ENCODE measurements at places on chromosomes 12 and 14.

DNA sequence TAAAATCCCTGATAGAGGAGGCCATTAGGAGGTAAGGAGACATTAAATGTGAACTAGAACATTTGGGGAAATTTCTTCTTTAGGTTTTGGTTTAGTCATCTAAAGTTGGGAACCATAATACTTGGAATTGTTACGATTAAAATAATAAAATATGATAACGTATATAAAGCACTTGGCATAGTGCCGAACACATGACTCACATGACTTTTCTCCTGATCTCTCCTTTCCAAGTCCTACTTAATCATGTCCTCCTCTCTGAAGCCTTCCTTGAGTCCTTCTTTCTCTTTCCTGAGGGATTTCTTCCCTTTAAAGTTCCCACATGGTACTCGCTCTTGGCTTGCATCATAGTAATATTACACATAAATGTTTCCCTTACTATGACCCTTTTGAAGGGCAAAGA lies 20.0 kb downstream of the BEST3 start:
- no peak for DNase-seq

DNA sequence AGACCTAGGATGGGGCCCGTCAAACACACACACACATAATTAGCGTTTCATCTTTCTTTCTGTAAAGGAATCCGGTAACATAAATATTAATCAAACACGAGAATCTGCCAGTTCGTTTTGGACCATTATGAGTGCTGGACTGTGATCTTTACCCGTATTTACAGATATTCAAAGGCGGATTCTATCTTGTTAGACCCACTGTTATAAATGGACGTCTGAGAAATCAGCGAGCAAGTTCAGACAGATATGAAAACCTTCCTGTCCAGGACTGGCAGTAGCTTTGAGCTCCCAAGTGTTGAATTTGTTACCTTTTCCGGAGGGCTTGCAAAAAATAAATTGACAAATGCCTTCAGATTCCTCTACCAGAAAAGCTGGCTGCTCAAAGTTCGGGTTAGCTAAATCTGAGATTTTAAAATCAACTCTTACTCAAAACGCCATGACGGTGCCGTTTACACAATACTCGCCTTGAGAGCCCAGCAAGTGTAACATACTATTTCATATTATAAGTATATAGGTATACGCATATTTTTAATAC lies 27.6 kb downstream of the BCL11B start:
- DNase-seq: no peak

GRCh38 chr12:97756066-97756666 lies 293.6 kb downstream of the RMST start:
- no peak for DNase-seq

DNA sequence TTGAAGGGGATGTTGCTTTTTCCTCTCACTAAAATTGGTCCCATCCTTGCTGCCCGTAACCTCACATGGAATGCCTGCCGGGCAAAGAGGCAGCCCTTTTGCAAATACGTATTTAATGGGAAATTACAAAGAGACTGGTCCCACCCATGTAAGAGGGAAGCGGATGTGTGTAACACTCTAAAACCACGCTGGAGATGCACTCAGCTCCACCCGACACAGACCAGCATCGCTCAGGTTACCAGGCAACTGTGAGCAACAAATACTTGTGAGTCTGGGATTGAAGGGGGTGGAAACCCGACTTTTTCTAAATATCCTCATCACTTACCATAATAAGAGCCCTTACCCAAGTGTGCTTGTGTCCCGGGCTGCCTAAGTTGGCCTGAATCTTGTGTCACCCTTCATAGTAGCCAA lies 47.7 kb downstream of the ELK3 start:
- peak; percentile 57 for DNase-seq

DNA sequence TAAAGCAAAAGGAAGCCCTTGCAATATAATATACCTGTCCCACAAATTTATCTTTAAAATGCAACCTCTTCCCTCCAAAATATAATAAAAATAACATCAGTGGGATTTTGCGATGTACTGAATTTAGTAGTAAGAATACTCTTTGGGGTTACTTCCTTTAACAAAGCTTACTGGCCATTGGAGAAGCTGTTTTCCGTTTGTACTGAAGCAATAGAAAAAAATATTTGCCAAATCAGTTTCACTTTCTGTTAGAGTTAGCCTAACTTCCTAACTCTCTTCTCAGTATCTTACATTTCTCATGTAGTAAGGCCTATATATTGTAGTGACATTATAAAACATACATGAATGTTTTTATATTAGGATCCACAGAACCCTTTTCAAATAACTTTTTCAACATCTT lies 3.7 kb downstream of the MAX start:
- no peak for DNase-seq

DNA sequence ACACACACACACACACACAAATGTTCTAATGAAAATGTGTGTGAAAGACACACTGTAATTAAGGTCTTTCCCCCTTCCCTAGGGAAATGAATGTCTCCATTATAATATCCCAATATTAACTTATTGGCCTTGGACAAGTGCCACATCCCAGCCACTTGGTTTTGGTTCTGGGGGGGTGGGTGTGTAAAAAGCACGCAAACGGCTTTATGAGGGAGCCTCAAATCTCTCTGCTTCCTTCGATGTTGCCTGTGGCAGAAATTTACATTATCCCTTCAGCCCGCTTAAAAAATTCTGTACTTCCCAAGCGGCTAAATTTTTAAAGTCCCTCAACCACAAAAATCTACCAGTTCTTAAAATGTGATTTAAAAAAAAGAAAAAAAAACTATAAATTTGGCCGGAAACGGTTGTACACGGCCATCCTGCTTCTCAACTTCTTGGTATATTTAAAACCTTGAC lies 432 bp downstream of the C14orf93 start:
- no peak for DNase-seq

DNA sequence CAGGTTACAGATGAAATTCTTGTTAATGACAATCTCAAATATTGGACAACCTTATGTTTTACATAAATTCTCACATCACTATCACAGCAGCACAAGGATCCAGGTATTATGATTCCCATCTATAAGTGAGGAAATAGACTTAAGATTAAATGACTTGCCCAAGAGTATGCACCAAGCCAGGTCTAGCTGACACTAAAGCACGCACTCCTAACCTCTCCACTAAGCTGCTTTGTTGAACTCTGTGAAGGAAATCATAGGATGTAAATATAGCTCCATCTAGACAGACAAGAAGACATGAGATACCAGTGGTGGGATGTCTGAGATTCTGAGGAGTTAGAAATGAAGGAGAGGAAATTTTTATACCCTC lies 87.9 kb downstream of the PHLDA1 start:
- no peak for DNase-seq

DNA sequence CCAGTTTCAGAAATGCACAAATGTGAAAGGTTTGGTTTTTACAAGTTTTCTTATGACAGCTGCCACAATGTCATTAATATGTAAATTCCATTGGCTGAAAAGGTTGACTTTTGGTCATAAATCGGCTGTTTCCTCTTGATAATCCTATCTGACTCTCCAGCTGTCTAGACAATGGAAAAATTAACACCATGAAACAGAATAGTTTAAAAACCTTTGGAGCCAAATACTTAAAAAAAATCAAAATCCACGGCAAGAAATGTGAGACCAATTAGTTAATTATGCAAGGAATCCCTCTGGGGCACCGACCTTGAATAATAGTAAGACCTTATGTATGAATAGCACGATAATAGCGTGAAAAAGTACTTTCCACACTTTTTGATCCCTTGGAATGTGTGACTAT lies 138.0 kb downstream of the ZNF664 start:
- DNase-seq: no peak

DNA sequence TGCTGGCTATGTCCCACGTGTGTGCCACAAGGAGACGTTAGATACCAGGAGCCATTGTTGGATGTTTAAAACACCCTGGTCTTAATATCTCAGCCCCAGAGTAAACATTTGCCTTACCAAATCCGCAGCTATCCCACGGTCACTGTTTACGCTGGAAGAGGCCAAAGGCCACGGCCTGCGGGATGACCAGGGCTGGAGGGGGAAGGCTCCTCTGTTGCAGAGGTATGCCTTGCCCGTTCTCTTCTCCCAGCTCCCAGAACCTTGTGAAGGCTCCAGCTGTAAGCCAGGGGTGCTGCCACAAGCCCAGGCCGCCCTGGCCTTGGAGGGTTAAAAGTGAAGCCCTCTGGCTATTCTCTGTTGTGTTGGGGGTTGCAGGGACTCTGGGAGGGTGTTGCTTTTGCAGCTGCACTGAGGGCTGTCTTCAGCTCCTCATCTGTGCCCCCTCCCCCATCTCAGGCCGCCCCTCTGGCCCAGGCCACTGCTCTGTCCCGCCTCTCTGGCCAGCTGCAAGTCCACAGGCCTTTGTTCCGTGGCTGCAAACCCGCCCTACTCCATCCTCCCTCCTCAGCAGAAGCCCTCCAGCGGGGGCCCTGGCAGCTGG lies 2.5 kb downstream of the PLEKHG3 start:
- no peak for DNase-seq

GRCh38 chr14:47746986-47747385 lies 71.6 kb upstream of the MDGA2 start:
- DNase-seq: no peak

- no peak for DNase-seq
These were observed 572.8 kb upstream of the FBXO33 start for GRCh38 chr14:40004871-40005500.

DNA sequence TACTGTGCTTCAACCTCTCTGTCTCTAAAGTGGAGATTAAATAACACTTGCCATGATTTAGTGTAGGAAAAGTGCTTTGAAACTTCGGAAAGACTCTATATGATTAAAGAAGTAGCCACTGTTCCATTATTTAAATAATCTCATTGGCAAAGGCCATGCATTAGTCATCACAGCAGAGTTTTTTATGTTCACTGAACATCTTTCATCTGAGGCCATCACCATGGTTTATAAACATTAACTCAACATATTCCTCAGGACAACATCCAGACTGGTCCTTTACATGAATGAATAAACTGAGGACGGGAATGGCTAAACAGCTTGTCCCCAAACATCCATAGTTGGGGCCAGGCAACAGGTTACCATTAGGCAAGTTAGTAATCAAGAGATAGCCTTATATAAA lies 124.6 kb upstream of the FRMD6 start:
- DNase-seq: no peak

GRCh38 chr14:90388982-90389381 lies 7.8 kb upstream of the CALM1 start:
- peak; percentile 38 for DNase-seq

- DNase-seq: no peak
These were observed 271.3 kb upstream of the TMPO start for GRCh38 chr12:98244136-98244535.
